Effector memory CD8-positive, alpha-beta T cell (primary cell): ENCODE measurements at places on chromosomes 7 and 10.

DNA sequence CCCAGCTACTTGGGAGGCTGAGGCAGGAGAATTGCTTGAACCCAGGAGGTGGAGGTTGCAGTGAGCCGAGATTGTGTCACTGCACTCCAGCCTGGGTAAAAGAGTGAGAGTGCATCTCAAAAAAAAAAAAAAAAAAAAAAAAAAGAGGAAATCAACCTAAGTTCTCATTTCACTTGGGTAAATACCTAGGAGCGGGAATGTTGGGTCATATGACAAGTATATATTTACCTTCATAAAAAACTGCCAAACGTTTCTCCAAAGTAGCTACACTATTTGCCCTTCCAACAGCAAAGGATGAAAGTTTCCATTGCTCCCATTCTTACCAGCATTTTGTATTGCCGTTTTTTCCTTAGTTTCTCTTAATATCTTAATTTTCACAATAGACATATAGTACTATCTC lies 9.8 kb downstream of the P4HA1 start:
- peaks cover 2% of the 10 kb centered on the region for H3K4me1 ChIP-seq
- DNase-seq = no peak
- no peaks in the 10 kb centered on the region for H3K27me3 ChIP-seq
- H3K36me3 ChIP-seq = peaks cover 4% of the 10 kb centered on the region

DNA sequence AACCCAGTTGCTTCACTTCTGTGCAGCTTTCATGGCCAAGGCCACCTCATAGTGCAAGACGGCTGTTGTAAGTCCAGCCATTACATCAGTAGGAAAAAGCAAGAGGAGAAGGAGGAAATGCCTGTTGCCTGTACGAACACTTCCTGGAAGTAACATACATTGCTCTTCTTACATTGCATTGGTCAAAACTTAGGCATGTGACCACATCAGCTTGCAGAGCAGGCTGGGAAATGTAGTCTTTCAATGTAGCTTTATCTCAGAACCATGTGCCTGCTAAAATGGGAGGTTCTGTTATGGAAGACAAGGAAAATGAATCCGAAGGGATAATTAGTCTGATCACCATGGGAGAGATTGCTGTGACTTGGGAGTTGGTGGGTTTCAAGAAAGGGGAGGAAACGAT lies 4.3 kb downstream of the SLC29A3 start:
- H3K27ac ChIP-seq = no peak overlapping the region
- H3K36me3 ChIP-seq = peaks cover 25% of the 10 kb centered on the region
- peaks cover 34% of the 10 kb centered on the region for H3K4me1 ChIP-seq
- H3K4me3 ChIP-seq = no peak overlapping the region
- no peaks in the 10 kb centered on the region for H3K27me3 ChIP-seq

DNA sequence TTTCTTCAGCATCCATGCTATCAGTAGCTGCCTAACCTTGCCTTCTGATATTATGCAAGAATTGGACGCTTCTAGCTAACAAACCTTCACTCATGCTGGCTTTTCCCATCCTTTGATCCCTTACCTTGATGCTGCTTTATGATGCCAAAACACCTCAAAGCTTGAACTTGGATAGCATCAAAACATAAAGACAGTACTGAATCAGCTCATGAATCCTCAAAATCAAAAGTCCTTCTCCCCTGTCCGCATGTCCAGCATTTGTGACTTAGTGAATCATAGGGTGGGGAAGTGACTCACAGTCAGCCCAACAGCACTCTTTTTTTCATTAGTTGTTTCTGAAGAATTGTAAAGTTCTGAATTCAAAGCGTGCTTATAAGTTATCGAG lies 89.5 kb upstream of the PIK3CG start:
- peaks cover 3% of the 10 kb centered on the region for H3K36me3 ChIP-seq
- no peak overlapping the region for H3K27ac ChIP-seq
- no peak for DNase-seq
- H3K27me3 ChIP-seq = peaks cover 15% of the 10 kb centered on the region

GRCh38 chr7:100208911-100209408 lies 10.8 kb upstream of the PVRIG start:
- peaks cover 47% of the 10 kb centered on the region for H3K4me1 ChIP-seq
- H3K27ac ChIP-seq = peak overlapping the region; percentile 23
- H3K36me3 ChIP-seq = no peaks in the 10 kb centered on the region
- peak overlapping the region; percentile 72 for H3K4me3 ChIP-seq

DNA sequence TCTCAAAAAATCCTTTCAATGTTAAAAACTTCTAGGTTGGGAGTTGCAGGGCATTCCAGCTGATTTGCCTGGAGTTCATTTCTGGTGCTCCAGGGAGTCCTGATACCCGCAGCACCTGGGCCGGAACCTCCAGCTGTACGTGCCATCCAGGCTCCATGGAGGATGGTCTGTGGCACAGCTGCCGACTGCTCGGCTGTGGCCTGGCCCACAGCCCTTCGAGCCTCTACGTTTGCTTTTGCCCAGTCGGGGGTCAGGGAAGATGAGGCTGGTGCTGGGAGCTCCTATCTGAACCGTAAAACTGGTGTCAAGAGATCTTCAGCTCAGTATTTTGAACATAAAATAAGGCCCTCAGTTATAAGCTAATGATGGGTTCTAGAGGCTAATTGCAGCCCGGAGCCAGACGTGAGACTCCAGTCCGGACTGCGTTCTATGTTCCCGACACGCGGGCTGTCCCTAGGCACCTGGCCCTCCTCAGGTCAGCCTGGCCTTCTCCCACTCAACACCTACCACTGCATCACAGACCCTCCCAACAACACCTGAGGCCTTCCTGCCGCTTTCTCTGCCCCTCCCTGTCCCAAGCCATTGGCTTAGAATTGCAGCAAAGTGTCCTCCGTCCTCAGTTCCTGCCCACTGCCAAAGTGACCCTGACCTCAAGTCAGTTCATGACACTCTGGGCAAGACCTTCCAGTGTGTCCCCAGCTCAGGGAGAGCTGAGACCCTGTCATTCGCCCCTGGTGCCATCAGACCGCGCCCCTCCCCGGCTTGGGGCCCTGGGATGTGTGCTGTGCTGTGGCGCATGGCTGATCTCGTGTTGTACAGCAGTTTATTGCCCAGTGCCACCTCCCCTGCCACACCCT lies 64.2 kb upstream of the DNAJB6 start:
- peaks cover 18% of the 10 kb centered on the region for H3K36me3 ChIP-seq
- H3K4me1 ChIP-seq = peaks cover 16% of the 10 kb centered on the region
- H3K27ac ChIP-seq = peak overlapping the region; percentile 95

DNA sequence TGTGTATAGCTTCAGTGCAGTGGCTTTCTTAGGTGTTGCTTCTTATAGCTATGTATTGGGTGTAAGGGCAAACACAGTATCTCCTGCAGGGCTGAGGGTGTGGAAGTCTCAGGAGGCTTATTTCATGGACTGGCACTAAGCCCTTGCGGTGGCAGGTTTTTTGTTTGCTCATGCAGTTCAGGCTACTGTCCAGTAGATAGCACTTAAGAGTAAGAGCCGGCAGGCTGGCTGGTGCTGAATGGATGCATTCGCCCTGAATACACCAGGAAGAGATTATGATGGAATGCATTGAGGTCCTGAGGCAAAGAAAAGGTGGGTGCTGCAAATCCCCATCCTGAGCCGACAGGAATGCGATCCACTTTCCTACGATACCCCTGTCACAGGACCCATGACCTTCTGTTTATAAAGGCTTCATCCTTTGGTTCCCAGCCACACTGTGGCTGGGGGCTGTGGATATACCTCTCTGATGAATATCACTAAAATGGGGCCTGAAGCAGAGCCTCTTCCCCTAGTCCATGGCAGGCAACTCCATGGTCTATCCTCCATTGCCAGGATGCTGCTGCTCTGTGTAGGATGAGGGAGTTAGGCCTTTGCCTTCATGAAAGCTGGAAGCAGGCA lies 44.9 kb downstream of the ANXA8 start:
- H3K27me3 ChIP-seq = peaks cover 30% of the 10 kb centered on the region
- H3K36me3 ChIP-seq = no peaks in the 10 kb centered on the region
- H3K27ac ChIP-seq = no peak overlapping the region
- H3K4me1 ChIP-seq = no peaks in the 10 kb centered on the region
- no peak overlapping the region for H3K4me3 ChIP-seq

DNA sequence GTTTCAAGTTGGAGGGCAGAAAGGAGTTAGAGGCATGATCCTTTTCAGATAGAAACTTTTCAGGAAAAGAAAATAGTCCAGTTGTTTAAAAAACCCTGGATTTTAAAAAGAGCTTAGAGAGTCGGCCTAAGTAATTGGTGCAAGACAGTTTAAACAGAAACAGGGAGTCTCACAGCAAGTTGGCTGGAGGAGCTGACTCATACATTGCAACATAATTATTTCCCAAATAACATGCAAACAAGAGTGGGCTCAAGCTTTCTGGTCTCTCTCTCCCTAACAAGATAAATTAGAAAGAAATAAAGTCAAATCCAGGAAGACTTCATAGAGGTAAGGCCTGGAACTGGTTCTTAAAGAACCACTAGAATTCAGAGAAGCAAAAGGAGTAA lies 100.3 kb upstream of the AGBL3 start:
- H3K36me3 ChIP-seq = no peaks in the 10 kb centered on the region
- H3K4me3 ChIP-seq = no peak overlapping the region
- H3K27ac ChIP-seq = no peak overlapping the region

GRCh38 chr10:100896876-100897461 lies 15.8 kb upstream of the SLF2 start:
- H3K4me1 ChIP-seq = no peaks in the 10 kb centered on the region
- H3K4me3 ChIP-seq = no peak overlapping the region
- H3K27me3 ChIP-seq = peaks cover 41% of the 10 kb centered on the region
- no peak for DNase-seq
- H3K36me3 ChIP-seq = no peaks in the 10 kb centered on the region

DNA sequence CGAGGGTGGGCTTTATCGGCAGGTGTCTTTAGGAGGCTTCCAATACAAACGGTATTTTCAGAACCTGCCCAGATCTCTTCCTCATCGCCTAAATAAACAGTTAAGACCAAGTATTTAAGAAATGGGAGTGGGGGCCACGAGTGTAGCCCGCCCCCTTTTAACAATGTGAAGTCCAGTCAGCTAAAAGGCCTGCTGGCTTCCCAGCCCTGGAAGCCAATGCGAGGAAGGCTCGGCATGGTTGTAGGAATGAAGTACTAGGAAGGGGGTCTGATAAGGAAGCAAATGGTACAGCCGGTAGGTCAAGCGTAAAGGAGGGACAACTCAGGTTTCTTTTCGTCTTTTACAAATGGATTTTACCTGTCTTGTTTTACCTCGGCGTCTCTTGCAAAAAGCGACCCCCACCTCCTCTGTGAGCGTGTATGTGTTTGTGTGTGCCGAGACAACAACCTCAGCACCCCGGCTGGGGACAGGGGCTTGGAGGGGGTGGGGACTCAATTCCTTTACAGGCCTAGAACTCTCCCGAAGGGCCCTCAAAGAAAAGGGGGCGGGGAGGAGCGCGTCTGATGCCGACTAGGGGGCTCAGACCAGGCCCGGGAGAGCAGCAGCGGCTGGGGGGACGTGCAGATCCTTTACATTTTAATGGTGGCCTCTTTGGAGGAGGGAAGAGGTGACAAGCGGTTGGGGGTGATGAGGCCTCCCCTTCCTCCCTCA lies 147.6 kb downstream of the GPR85 start:
- no peak for DNase-seq
- peak overlapping the region; percentile 91 for H3K4me3 ChIP-seq
- peaks cover 20% of the 10 kb centered on the region for H3K36me3 ChIP-seq
- peak overlapping the region; percentile 96 for H3K27ac ChIP-seq
- no peaks in the 10 kb centered on the region for H3K27me3 ChIP-seq
- H3K4me1 ChIP-seq = peaks cover 45% of the 10 kb centered on the region

- no peak overlapping the region for H3K27ac ChIP-seq
- H3K27me3 ChIP-seq = no peaks in the 10 kb centered on the region
- no peak for DNase-seq
- H3K4me1 ChIP-seq = no peaks in the 10 kb centered on the region
- no peaks in the 10 kb centered on the region for H3K36me3 ChIP-seq
- no peak overlapping the region for H3K4me3 ChIP-seq
Measured at GRCh38 chr10:126402721-126403695, 14.7 kb upstream of the ADAM12 start.

- H3K4me1 ChIP-seq = no peaks in the 10 kb centered on the region
- H3K36me3 ChIP-seq = no peaks in the 10 kb centered on the region
- H3K4me3 ChIP-seq = no peak overlapping the region
- H3K27ac ChIP-seq = no peak overlapping the region
- DNase-seq = no peak
- no peaks in the 10 kb centered on the region for H3K27me3 ChIP-seq
Measured at GRCh38 chr7:124489925-124490324, 275.7 kb downstream of the GPR37 start.

- H3K4me3 ChIP-seq = no peak overlapping the region
- no peak for DNase-seq
- H3K27ac ChIP-seq = no peak overlapping the region
- H3K36me3 ChIP-seq = peaks cover 7% of the 10 kb centered on the region
- H3K4me1 ChIP-seq = no peaks in the 10 kb centered on the region
Measured at GRCh38 chr10:27019827-27020226, 80.5 kb downstream of the ANKRD26 start.
